ENCODE measurements at places on chromosomes 7 and 10. TPM values are rescaled to one million over a fixed set of nuclear protein-coding genes. Genes with fewer than 3 reads are reported as not detected.

The CTAGE4 gene
- total RNA-seq, result 0.56 TPM

- H3K36me3 ChIP-seq, result no peaks in the 10 kb centered on the region
- peak overlapping the region; percentile 79 for H3K4me3 ChIP-seq
- DNase-seq, result peak; percentile 86
- no peaks in the 10 kb centered on the region for H3K27me3 ChIP-seq
- peaks cover 39% of the 10 kb centered on the region for H3K4me1 ChIP-seq
Measured at GRCh38 chr7:106071356-106071998, 40.6 kb downstream of the SYPL1 start.

DNA sequence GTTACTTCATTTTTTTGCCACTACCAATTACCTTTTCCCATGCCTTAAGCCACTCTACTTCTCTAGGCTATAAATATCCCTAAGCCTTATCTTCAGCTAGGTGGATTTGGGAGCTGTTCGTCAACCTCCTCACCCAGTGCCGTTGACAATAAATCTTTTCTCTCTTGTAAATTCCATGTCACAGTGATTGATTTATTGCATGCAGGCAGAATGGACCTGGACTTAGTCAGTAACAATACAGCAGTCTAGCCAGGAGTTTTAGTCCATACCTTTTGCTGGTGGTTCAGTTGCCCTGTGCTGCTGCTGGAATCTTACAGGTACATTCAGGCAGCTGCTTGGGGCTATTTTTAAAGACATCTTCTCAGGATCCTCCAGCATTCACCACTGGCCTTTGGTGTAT is 350.5 kb upstream of the NRG3 start:
- no peak overlapping the region for H3K4me3 ChIP-seq
- no peaks in the 10 kb centered on the region for H3K36me3 ChIP-seq
- H3K27ac ChIP-seq, result no peak overlapping the region
- no peaks in the 10 kb centered on the region for H3K4me1 ChIP-seq
- H3K27me3 ChIP-seq, result no peaks in the 10 kb centered on the region
- no peak for DNase-seq

GRCh38 chr7:28862595-28863272 is 95.4 kb downstream of the TRIL start:
- no peaks in the 10 kb centered on the region for H3K36me3 ChIP-seq
- no peak overlapping the region for H3K4me3 ChIP-seq
- no peaks in the 10 kb centered on the region for H3K27me3 ChIP-seq
- no peak overlapping the region for H3K27ac ChIP-seq
- no peak for DNase-seq
- no peaks in the 10 kb centered on the region for H3K4me1 ChIP-seq

DNA sequence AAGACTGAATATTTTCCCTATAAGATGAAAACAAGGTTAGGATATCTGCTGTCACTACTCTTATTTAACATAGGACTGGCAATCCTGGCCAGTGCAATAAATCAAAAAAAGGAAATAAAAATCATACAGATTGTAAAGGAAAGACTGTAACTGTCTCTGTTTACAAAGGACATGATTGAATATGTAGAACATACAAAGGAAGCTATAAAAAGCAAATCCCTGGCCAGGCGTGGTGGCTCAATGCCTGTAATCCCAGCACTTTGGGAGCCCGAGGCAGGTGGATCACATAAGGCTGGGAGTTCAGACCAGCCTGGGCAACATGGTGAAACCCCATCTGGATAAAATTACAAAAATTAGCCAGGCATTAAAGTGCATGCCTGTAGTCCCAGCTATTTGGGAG is 15.8 kb downstream of the ZNF485 start:
- H3K4me3 ChIP-seq, result no peak overlapping the region
- DNase-seq, result no peak
- no peak overlapping the region for H3K27ac ChIP-seq

The INMT gene
- total RNA-seq, result not detected

Data from activated CD4-positive, alpha-beta T cell treated with anti-CD3 and anti-CD28 coated beads, Interleukin-2, amount 10 ng/mL, durations not matched to agents 24 days and 14 days (primary cell).